Jurkat, Clone E6-1 (cell line): ENCODE measurements at places on chromosomes 1 and 21.

DNA sequence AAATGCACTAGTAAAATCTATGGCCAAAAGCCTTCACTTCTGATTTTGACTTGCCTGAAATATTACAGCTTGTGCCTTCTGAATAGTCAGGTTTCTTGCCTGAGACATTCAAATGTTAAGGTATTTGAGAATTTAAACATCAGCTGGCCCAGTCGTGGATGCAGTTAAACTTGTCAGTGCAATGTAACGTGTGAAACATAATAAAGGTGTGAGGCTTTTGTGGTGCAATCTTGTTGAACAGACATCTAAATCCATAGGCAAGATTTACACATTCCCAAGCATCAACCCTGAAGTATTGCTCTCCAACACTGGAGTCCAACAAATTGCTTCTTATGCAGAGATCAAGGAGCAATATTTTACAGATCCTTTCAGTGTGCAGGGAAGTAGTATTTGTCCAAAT is 4.4 kb downstream of the CCN1 start:
- DNase-seq = no peak

GRCh38 chr1:212646588-212646987 is 38.0 kb downstream of the ATF3 start:
- DNase-seq = no peak

DNA sequence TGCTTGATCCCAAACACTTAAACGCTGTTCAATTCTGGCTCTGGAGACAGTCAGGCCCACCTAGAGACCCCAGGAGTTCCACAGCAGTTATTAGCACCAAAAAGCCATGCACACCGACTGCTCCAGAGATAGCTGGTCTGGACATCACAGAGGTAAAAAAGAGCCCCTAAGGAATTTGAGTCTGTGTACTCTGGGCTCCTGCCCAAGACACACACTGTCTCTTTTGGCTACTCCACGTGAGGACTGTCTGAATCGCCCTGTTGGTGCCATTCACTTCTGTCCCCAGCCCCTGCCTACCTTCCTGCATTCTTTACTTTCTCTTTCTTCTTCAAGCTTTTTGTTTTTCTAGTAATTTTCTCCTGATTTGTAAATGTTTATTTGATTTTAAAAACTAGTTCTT is 197.4 kb downstream of the ADGRL2 start:
- no peak for DNase-seq

- DNase-seq = no peak
Measured at GRCh38 chr1:64839261-64839660, 94.4 kb downstream of the RAVER2 start.

GRCh38 chr1:183315991-183316758 is 102.0 kb downstream of the NMNAT2 start:
- no peak for DNase-seq

DNA sequence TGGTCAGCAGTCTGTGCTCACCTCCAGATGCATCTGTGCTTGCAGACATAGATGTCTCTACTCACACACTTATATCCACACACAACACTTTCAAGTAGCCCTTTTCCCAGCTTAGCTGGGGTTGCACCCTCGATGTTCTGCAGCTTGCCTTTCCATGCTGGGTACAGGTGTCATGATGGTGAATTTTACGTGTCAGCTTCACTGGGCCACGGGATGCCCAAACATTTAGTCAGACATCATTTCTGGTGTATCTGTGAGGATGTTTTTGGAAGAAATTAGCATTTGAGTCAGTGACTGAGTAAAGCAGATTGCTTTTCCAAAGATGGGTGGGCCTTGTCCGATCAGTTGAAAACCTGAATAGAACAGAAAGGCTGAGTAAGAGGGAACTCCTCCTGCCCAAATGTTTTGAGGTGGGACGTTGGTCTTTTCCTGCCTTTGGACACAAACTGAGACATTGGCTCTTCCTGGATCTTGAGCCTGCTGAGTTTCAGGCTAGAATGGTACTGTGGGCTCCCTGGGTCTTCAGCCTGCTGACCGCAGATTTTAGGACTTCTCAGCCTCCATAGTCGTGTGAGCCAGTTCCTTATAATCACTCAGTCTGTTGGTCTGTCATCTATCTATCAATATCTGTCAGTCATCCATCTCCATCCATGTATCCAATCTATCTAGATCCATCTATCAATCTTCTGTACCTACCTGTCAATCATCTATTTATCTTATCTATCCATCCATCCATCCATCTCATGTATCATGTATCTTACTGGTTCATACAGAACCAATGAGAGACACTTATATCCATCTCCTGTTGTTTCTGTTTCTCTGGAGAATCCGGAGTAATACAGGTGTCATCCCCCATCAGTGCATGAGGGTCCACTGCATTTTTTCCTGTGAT is 12.7 kb upstream of the OBSCN start:
- DNase-seq = no peak

GRCh38 chr1:114015075-114015474 is 35.8 kb downstream of the OLFML3 start:
- DNase-seq = no peak

- DNase-seq = peak; percentile 70
Measured at GRCh38 chr1:32627596-32628162, 22.7 kb downstream of the ZBTB8OS start.

DNA sequence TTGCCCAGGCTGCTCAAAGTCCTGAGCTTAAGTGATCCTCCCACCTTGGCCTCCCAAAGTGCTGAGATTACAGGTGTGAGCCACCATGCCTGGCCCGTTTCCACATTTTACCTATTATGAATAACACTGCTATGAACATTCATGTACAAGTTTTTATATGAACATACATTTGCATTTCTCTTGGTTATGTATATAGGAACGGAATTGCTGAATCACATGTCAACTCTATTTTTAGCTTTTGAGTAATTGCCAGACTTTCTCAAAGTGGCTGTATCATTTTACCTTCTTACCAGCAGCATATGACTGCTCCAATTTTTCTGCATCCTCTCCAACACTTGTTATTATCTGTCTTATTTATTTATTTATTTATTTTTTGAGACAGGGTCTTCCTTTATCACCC is 2.7 kb downstream of the SPATA21 start:
- DNase-seq = no peak

GRCh38 chr1:198359024-198359653 is 181.3 kb downstream of the ATP6V1G3 start:
- DNase-seq = peak; percentile 31

- DNase-seq = no peak
Measured at GRCh38 chr1:19401535-19401889, 83.8 kb downstream of the CAPZB start.

- DNase-seq = no peak
Measured at GRCh38 chr1:11800756-11801433, 4.9 kb downstream of the MTHFR start.

DNA sequence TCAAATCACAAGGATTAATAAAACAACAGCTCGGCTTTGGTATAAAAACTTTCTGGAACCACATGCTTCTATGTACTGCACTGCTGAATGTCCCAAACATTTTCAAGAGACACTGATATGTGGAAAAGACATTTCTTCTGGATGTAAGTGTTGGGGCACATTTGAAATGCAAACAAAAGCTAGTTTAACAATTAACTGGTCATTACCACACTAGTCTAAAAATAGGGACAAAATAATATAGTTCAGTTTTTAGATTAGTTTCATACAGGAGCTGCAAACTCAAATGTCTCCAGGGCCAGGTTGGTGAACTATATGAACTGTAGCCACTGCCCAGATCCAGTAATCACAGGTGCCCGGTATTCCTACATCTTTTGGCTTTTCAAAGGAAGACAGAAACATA is 3.2 kb downstream of the IL23R start:
- DNase-seq = no peak

- DNase-seq = peak; percentile 44
Measured at GRCh38 chr1:16215882-16216753, 3.7 kb upstream of the ARHGEF19 start.

GRCh38 chr1:53014791-53015507 is 47.1 kb upstream of the PODN start:
- DNase-seq = peak; percentile 96

DNA sequence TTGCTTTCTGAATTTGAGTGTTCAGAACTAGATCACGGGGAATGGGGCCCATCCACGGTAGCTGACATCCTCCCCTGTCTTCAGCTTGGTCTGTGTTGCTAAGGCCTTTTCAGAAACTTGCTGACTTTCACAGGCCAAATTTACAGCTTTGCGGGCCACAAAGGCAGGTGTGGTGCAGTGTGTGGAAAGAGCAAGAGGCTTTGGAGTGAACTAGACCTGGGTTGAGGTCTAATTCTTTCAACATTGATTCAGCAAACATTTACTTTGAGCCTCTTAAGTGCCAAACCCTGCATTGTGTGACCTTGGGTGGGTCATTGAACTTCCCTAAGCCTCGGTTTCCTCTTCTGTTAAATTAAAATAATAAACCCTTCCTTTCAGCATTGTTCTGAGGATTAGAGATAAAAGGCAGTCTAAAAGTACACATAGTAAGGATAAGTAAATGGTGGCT is 24.3 kb downstream of the STPG1 start:
- no peak for DNase-seq

DNA sequence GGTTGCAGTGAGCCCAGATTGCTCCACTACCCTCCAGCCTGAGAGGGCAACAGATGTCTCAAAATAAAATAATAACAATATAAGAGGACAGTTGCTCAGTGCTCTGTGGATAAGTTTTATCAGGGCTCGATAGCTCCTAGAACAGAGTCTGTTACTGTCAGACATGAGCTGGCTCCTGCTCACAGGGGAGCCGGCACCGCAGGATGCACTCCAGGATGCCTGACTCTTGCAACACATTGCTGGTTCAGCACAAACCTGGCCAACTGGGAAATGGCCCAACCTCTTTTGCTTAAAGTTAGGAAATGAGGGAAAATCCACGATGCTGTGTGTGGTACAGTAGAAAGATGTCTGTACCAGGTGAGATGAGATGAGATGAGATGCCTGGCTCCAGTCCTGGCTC is 5.8 kb upstream of the CTSE start:
- DNase-seq = no peak

DNA sequence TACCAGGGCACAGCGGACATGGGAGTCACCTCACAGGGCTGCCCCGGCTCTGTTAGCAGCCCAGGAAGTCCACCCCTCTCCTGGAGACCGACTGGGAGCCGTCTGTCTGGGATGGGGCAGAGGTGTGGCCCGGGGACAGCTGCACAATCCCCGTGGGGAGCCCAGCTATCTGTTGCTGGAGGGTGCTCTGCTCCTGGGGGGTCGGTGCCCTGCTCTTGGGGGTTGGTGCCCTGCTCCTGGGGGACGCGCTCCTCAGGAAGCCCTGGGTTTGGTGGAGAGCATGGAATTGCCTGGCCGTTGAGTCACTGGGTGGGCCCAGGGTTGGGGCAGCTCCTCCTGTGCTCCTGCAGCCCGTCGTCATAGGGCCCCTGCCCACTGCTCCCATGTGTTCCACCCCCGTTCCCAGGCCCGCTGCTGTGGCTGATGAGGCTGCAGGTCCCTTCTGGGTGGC is 39.3 kb downstream of the AGPAT3 start:
- no peak for DNase-seq

- DNase-seq = no peak
Measured at GRCh38 chr1:228445490-228445842, 28.8 kb upstream of the TRIM17 start.

DNA sequence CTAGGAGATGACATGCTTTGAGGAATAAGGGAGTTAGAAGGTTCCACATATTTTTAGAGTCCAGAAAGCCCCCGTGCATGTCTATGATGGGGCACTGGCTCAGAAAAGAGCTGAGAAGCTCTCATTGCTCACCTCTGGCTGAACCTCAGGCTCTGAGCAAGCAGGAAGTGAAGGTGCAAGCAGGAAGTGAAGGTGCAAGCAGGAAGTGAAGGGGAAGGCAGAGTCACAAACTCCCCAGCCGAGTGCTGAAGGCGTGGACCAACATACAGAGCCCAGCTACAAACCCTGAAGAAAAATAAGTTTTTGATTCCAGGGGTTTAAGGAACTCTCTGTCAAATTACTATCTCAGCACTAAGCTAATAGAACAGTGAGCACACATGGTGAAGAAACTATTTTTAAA is 7.0 kb downstream of the KRTAP10-8 start:
- DNase-seq = peak; percentile 25

DNA sequence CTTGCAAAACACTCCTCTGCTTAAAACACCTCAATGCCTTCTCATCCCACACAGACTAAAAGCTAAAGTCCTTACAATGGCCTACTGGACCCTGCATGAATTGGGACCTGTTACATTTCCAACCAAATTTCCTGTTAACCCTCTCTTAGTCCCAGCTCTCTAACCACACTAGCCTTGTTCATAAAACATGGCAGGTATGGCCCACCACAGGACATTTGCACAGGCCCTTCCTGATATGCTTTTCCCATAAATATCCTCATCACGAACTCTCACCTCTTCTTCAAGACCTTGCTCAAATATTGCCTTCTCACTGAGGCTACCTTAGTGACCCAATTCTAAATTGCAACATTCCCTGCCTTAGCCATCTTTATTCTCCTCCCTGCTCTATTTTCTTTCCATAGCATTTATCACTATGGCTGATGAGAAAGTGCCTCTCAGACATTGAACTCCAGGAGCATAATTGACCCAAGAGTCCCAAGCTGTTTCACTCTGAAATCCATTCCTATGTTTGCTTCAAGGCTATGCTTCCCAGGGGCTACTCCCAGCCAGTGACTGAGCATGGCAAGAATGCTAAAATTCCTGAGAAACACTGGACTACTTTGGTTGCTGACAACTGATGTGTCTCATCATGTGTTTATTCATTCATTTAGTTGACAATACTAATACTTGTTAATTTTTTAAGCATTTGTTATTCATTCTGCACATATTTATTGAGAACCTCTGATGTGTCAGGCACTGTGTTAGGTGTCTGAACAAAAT is 2.7 kb upstream of the PALMD start:
- no peak for DNase-seq

GRCh38 chr1:89942825-89943658 is 51.9 kb upstream of the ZNF326 start:
- DNase-seq = no peak

GRCh38 chr1:46278807-46279206 is 24.6 kb downstream of the LRRC41 start:
- DNase-seq = no peak

DNA sequence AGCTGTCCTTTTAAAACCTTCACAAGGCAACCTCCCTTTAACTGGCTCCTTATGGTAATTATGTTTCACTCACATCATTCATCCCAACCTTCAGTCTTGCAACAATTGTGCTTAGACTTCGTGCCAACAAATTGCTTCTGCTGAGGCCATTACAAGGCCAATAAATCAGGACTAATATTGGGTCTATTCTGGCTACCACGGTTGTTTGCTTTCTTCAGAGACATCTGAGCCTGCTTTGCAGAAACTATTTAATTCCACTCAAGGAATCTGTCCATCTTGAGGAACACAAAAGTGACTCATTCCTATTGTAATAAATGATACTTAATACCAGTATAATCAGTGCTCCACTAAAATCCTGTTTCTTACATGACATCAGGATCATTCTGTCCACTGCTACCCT is 2.6 kb upstream of the GSTM4 start:
- DNase-seq = no peak
